MM.1S (cell line): ENCODE measurements at places on chromosomes 4 and X.
A peak's percentile ranks its signal among the peaks of the same experiment; 100 is the strongest.

DNA sequence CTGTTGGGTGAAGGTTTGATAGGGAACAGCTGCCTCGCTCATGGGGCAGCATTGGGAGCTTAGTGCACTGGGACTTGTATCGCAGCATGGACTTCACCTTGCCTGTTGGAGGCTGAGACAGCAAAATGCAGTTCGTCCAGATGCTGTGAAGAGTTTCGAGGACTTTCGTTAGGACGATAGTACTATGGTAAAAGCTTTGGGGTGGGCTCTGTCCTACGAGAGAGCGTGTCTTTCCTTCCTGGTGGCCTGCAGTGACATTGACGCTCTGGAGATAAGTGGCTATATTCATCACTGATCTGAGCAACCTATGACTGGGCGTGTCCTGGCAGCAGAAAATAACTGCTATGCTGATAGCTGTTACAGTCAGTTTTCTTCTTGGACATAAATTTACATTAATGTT, 44.8 kb downstream of the ARHGAP10 start:
- no peak for DNase-seq

- DNase-seq: peak; percentile 72
Observed at GRCh38 chr4:166846939-166847338, 387.4 kb downstream of the SPOCK3 start.

GRCh38 chrX:135200297-135200696, 29.1 kb upstream of the CT55 start:
- DNase-seq: no peak

DNA sequence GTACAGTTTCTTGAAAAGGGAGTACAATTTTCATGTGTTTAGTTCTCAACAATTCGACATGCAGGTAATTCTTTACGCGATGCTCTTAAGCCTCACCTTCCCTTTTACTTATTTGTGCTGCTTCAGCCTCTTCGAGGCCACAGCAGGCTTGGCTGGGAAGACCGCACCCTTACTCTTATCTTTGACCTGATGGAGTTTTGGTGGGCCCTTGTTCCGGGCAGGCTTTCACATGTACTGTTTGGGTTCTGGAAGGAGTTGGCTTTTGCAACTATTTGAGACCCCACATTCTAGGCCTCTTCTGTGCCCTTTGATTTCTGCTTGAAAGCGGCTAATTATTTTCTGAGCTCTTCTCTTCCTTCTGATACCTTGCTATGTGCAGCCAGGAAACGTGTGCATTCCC, 60.2 kb downstream of the FAM193A start:
- no peak for DNase-seq

- peak; percentile 29 for DNase-seq
Observed at GRCh38 chrX:70960730-70961129, 29.8 kb upstream of the SLC7A3 start.

- no peak for DNase-seq
Observed at GRCh38 chr4:124123181-124123580, 589.4 kb downstream of the ANKRD50 start.

- DNase-seq: no peak
Observed at GRCh38 chrX:18899796-18900380, 84.0 kb downstream of the PHKA2 start.

GRCh38 chr4:61994036-61994435, 793.9 kb downstream of the ADGRL3 start:
- DNase-seq: no peak

GRCh38 chr4:125529071-125529470, 214.3 kb downstream of the FAT4 start:
- DNase-seq: no peak

- no peak for DNase-seq
Observed at GRCh38 chr4:185457136-185457535, 14.4 kb downstream of the CCDC110 start.

DNA sequence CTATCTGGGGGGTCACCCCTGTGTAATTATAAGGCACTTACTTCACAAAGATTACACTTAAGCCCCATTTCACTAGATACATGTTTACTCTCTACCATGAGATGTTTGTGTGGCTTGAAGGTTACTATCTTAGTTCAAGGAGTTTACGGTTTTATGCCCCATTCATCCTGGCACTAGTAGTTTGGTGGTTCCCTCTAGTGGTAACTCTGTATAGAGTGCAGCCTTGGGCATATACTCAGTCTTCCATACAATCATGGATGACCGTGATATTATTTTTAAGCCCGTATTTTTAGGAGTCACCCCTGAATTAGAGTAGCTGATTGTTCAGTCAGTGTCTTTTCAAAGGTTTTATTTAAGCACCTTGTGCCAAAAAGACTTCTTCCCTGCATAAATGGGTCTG, 109.9 kb upstream of the FAM47C start:
- no peak for DNase-seq

DNA sequence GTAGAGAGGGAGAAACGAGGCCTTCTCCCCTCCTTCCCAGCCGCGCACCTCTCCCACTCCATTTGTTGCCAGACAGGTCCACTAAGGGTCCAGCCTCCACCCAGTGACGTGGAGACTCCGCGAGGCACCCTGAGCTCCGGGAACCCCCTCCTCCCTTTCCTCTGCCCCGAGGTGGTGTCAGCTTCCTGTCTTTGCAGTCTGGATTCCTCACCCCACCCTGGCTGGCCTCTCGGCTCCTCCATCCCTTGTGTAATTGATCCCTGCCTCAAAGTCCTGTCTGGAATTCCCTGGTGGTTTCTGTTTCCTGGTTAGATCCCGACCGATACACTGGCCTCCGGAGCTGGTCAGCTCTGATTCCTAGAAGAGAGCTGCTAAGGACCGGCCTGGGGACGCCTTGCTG, 105.9 kb upstream of the SCOC start:
- DNase-seq: no peak

- DNase-seq: peak; percentile 80
Observed at GRCh38 chr4:102625232-102625930, 124.2 kb downstream of the NFKB1 start.
